Activated CD8-positive, alpha-beta T cell treated with anti-CD3 and anti-CD28 coated beads, Interleukin-2, amount 10 ng/mL, durations not matched to agents 7 days and 5 days (primary cell): ENCODE measurements at places on chromosomes 1 and 21.

- H3K4me1 ChIP-seq: no peaks in the 10 kb centered on the region
- DNase-seq: no peak
- H3K27ac ChIP-seq: no peak overlapping the region
- H3K27me3 ChIP-seq: no peaks in the 10 kb centered on the region
- H3K36me3 ChIP-seq: no peaks in the 10 kb centered on the region
Observed at GRCh38 chr1:106897976-106898375, 158.5 kb upstream of the PRMT6 start.

GRCh38 chr1:20921285-20921684 lies 134.2 kb upstream of the HP1BP3 start:
- H3K27me3 ChIP-seq: no peaks in the 10 kb centered on the region
- H3K27ac ChIP-seq: no peak overlapping the region
- no peak overlapping the region for H3K4me3 ChIP-seq
- DNase-seq: no peak
- H3K4me1 ChIP-seq: no peaks in the 10 kb centered on the region
- no peaks in the 10 kb centered on the region for H3K36me3 ChIP-seq

DNA sequence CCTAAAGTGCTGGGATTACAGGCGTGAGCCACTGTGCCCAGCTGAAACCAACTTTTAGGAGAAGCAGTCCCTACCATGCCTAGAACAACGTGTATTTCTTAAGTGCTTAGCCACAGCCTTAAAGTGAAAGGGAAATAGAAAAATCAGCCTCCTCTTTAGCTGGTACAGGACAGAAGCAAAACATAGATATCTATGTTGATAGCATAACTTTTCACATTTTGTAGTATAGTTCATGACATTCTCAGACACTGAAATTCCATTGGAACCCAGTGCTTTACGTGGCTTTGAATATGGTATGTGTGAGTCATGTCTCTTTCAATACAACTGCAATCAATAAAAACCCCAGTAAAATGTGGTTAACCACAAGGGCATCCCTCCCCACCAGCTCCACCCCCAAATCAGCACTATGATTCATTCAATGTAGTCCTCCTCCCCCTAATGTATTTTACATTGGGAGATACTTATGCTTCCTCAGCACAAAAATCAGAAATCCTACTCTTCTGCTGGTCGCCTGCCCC lies 32.1 kb downstream of the TGFB2 start:
- peak; percentile 68 for DNase-seq
- no peak overlapping the region for H3K27ac ChIP-seq
- no peaks in the 10 kb centered on the region for H3K36me3 ChIP-seq
- H3K4me1 ChIP-seq: peaks cover 9% of the 10 kb centered on the region

- H3K4me3 ChIP-seq: no peak overlapping the region
- DNase-seq: no peak
- H3K27me3 ChIP-seq: peaks cover 2% of the 10 kb centered on the region
Observed at GRCh38 chr1:193310564-193310963, 124.2 kb upstream of the B3GALT2 start.

DNA sequence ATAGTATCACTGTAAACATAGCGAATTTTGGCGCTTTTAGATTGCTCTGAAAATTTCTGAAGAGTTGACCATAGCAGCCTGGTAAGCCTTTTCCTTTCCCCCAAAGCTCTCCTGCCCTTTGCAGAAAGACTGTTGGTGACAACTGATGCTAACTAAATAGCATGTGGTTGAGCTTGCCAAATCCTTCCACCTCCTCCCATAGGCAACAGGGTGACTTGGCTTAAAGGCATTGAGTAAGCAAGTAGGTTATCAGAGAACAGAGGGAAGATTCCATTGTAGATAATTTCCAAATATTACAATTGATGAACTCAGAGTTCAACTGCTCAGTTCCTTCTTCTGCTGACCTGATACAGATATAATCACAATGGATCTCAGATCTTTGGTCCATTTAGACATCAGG lies 19.9 kb upstream of the HMGCL start:
- H3K27me3 ChIP-seq: peaks cover 11% of the 10 kb centered on the region
- no peak for DNase-seq
- H3K36me3 ChIP-seq: peaks cover 22% of the 10 kb centered on the region
- H3K4me3 ChIP-seq: no peak overlapping the region
- H3K27ac ChIP-seq: no peak overlapping the region

DNA sequence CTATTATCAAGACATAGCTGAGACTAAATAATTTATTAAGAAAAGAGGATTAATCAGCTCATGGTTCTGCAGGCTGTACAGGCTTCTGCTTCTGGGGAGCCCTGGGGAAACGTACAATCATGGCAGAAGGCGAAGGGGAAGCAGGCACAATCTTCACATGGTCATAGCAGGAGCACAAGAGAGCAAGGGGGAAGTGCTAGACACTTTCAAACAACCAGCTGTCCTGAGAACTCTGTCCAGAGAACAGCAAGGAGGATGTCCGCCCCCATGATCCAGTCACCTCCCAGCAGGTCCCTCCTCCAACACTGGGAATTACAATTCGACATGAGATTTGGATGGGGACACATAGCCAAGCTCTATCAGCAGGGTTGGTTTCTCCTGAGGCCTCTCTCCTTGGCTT lies 10.3 kb upstream of the SLC45A1 start:
- H3K36me3 ChIP-seq: no peaks in the 10 kb centered on the region
- no peak overlapping the region for H3K27ac ChIP-seq
- no peak overlapping the region for H3K4me3 ChIP-seq
- DNase-seq: no peak
- H3K4me1 ChIP-seq: no peaks in the 10 kb centered on the region
- H3K27me3 ChIP-seq: peaks cover 9% of the 10 kb centered on the region

DNA sequence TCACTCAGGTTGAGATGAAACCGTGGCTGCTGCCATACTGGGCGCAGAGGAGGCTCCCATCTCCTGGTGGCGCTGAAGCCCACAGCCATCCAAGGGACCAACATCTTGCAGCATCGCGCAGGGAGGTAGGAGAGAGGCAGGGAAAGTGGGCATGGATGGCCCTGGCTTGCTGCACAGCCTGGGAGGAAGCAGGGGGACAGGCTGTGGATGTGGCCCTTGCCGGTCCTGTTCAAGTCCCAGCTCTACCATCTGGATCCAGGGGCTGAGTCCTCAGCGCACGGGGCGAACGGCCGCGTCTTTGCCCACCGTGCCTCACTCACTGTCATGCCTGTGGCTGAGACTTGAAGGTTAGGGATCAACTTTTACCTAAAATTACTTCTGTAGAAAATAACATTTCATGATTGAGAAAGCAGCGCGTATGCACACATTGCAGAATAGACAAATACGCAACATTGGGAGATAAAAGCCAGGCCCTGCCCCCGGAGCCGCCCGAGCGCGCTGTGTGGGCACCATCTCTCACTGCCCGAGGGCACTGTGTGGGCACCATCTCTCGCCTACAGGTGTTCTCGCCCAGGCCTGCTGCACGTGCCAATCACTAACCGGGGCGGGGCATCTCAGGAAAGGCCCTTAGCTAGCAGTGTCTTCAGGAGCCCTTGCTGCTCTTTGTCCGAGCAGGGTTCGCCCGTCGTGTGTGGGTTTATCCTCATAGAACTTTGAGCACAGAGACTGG lies 11.5 kb downstream of the SLX9 start:
- H3K4me3 ChIP-seq: no peak overlapping the region
- DNase-seq: no peak
- H3K36me3 ChIP-seq: peaks cover 25% of the 10 kb centered on the region
- H3K4me1 ChIP-seq: peaks cover 5% of the 10 kb centered on the region
- H3K27ac ChIP-seq: no peak overlapping the region

DNA sequence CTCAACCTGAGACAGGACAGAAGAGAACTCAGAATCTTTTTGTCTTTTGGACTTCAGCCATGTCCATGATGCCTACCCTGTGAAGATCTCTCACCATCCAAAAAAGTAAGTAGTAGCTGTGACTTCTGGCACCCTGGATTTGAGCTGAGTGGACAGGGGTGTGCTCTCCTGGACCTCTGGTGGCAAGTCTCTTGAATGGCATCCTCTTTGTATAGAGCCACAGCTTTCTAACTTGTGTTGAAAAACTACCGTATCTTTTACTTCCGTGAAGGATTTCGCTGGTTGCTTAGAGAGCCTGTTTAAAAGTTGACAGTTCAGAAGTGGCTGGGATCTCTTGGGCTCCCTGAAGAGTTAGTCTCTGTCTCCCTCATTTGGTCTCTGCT lies 1.8 kb downstream of the MFN2 start:
- H3K27me3 ChIP-seq: no peaks in the 10 kb centered on the region
- peak overlapping the region; percentile 95 for H3K4me3 ChIP-seq
- DNase-seq: peak; percentile 51
- H3K27ac ChIP-seq: peak overlapping the region; percentile 98
- peaks cover 36% of the 10 kb centered on the region for H3K36me3 ChIP-seq

DNA sequence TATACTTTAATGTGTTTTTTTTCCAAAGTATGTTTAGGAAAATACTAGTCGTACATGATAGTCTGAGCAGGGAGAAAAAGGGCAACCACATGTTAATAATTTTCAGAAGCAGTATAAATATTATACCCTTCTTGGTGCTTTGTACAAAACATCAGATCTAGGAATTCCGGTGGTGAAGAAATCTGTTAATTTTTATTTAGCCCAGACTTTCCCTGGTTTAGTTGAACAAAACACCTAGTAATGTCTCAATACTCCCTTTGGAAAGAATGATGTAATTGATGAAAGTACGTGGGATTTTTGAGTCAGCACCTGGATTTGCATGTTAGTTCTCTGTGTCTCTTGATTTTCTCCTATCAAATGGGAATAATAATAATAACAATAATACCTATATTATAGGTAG lies 38.4 kb upstream of the KCNK2 start:
- no peak for DNase-seq
- H3K27me3 ChIP-seq: no peaks in the 10 kb centered on the region
- H3K27ac ChIP-seq: no peak overlapping the region

- no peak for DNase-seq
- no peaks in the 10 kb centered on the region for H3K27me3 ChIP-seq
- peak overlapping the region; percentile 82 for H3K27ac ChIP-seq
- peaks cover 52% of the 10 kb centered on the region for H3K36me3 ChIP-seq
Observed at GRCh38 chr1:234604495-234605398, 5.2 kb downstream of the IRF2BP2 start.

- no peak overlapping the region for H3K27ac ChIP-seq
- no peak overlapping the region for H3K4me3 ChIP-seq
- no peaks in the 10 kb centered on the region for H3K4me1 ChIP-seq
Observed at GRCh38 chr1:36588972-36589371, 106.3 kb upstream of the CSF3R start.

DNA sequence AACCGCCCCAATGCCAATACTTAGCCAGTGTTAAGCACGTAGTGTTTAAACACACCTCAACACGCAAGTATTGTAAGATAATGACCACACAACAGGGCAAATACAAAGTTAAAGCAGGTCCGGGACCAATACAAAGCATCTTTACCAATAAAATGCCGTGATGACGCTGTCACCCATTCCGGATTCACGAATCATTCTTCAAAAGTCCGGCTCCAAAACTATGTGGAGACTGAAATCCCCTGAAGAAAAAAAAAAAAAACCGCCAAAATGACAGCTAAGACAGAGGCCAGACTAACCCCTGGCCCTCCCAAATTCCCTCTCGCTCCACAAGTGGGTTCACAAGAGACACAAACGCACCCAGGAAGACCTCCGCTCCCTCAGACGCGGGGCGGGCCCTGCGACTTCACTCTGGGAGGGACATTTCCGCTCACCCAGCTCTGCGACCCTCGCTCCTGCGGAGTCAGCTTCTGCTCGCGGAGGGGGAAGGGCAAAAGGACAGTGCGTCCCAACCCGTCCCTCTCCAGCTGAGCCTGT lies 625 bp upstream of the DARS2 start:
- H3K4me3 ChIP-seq: peak overlapping the region; percentile 86
- peaks cover 50% of the 10 kb centered on the region for H3K36me3 ChIP-seq
- no peak for DNase-seq

DNA sequence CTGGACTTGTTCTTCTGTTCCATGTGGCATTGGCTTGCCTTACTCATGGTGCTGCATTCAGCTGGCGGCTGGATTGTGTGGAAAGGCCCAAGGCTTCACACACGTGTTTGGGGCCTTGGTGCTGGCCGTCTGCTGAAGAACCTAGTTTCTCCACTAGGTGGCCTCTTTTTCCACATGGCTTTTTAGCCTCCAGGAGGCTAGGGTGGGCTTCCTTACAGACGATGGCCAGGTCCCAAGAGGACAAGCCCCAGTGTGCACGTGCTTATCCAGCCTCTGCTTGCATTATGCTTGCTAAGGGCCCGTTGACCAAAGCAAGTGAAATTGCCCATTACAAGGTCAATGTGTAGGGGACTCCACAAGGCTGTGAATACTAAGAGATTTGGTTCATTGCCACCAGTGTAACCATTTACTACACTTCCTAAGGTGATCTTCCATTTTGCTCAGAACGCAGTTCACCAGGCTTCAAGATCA lies 47.5 kb upstream of the FOXO6 start:
- no peak overlapping the region for H3K27ac ChIP-seq
- H3K36me3 ChIP-seq: no peaks in the 10 kb centered on the region

DNA sequence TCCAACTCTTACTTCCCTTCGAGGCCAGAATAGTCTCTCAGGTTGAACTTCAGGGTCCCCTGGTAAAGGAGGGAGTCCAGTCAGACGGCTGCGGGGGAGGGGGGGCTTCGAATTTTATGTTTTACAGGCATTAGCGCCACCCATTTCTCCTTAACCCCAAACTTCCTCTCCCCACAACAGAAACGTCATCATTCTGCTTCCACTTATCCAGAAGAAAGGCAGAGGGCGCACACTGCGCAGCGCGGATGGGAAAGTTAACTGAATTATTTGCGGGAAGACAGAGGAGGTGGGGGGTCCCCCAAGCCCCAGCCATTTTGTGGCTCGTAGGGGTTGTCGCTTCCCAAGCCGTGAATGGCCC lies 529 bp upstream of the PRMT2 start:
- H3K27me3 ChIP-seq: no peaks in the 10 kb centered on the region
- H3K4me1 ChIP-seq: peaks cover 67% of the 10 kb centered on the region
- peak; percentile 56 for DNase-seq
- H3K4me3 ChIP-seq: peak overlapping the region; percentile 92
- H3K27ac ChIP-seq: peak overlapping the region; percentile 84

DNA sequence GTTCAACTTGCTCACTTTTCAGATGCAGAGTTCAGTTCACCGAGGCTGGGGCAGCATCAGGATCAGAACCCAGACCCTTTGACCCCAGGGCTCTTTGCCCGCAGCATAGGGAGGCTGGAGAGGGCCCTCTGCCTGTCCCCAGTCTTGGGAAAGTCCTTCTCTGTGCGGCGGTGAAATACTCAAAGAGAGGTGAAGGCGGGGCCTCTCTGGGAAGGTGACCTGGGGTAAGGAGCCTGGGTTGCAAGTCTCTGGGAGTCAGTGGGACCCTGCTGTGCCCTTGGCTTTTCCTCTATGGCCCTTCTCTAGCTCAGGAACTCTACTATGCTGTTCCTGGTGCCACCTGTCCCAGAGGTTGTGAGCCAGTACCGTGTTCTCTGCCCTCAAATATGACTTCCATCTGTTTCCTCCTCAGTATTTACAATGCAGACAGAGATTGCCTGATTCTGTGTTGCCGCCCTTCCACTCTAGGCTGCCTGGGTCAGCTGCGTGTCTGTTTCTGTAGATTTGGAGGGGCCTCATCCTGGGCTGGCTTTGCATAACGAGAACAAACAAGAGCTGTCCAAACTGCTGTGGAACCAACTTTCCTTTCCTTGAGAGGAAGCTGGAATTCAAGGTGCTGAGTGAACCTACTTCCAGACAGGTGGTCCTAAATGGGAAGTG lies 18.7 kb upstream of the ZBTB21 start:
- no peak for DNase-seq
- H3K36me3 ChIP-seq: no peaks in the 10 kb centered on the region
- H3K27me3 ChIP-seq: peaks cover 6% of the 10 kb centered on the region

GRCh38 chr1:20604678-20605077 lies 15.8 kb downstream of the CDA start:
- no peaks in the 10 kb centered on the region for H3K36me3 ChIP-seq
- no peaks in the 10 kb centered on the region for H3K4me1 ChIP-seq
- H3K27ac ChIP-seq: no peak overlapping the region
- DNase-seq: no peak
- H3K4me3 ChIP-seq: no peak overlapping the region
- peaks cover 4% of the 10 kb centered on the region for H3K27me3 ChIP-seq

GRCh38 chr1:7528386-7529198 lies 242.5 kb upstream of the VAMP3 start:
- no peak for DNase-seq
- no peak overlapping the region for H3K27ac ChIP-seq
- no peak overlapping the region for H3K4me3 ChIP-seq
- no peaks in the 10 kb centered on the region for H3K4me1 ChIP-seq
